ENCODE measurements at places on chromosomes 7 and 10.

- DNase-seq, result peak; percentile 92
Measured at GRCh38 chr10:128268015-128268722, 141.9 kb upstream of the MKI67 start.

GRCh38 chr10:59072038-59072437 is 104.4 kb upstream of the PHYHIPL start:
- DNase-seq, result no peak

DNA sequence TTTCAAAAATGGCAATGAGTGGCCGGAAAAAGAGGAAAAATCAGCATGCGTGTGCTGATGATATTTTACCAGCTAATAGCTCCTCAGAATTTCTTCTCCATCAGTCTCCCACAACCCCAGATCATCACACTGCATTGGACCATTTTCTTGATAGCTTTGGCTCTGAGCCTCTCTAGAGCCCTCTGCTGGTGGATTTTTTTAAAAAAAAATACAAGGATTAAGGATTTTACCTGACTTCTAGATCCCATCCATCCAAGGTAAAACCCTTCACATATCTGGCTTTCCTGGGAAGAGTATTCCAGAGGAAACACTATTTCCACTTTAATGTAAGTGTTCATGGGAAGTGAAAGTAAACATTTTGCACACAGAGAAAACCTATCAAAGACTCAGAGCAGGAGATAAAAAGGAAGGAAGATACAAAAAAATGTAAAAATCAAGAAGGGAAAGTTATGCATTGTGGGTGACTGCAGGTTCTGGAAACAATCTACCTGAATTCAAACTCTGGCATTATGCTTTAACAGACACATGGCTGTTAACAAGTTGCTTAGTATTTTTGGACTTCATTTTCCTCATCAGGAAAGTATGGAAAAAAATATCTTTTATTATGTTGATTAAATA is 380.9 kb downstream of the LRRTM3 start:
- peak; percentile 55 for DNase-seq

DNA sequence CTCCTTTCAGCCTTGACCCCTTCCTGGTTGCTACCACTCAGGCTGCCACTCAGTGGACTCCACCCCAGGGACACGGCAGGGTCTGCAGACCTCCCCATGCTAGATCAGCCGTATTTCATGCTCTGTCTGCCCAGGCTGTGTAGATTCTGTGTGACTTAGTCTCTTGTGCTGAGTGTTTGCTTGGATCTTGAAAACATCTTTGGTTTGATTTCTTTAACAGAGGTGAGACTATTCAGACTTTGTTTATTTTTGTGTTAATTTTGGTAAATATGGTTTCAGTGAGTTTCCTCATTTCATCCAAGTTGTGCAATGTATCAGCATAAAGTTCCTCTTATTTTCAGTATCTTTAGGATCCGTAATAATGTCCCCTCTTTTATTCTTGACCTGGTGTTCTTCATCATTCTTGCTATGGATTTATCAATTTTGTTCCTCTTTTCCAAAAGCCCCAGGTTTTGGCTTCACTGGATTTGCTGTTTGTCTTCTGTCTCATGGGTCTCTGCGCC is 21.2 kb upstream of the PWWP2B start:
- DNase-seq, result no peak

- DNase-seq, result no peak
Measured at GRCh38 chr10:73873838-73874215, 528 bp downstream of the CAMK2G start.

GRCh38 chr10:25071227-25071626 is 54.8 kb downstream of the THNSL1 start:
- no peak for DNase-seq

DNA sequence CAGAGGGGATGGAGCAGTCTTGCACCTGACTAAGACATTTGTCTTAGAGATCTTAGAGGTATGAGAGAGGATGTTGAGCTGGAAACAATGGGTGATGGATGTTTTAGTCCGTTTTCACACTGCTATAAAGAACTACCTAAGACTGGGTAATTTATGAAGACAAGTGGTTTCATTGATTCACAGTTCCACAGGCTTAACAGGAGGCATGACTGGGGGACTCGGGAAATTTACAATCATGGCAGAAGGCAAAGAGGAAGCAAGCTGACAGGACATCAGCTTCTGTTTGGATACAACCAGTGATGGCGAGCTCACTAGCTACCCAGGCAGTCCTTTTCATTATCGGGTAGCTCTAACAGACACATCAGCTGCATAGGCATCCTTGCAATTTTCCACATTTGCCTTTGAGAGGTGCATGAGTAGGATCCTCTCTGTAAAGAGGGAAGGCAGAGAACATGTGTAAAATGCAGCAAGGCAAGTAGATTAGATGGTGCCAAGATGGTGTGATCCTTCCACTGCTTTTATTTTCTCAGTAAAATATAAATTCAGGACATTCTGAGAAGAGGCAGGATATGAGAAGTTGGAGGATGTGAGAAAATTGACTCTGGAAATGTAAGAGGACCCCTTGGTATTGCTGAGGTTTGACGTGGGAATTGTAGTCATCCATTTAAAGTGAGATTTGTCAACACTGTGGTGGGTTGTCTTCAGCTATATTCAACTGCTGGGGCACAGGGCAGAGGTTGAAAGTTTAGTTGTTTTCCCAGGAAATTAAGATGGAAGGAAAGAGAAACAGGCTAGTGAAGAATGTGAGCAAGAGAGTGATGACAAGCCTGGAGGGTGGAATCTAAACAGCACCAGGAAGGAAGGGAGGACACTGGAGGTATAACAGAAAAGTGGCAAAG is 1140.0 kb upstream of the AUTS2 start:
- DNase-seq, result no peak

DNA sequence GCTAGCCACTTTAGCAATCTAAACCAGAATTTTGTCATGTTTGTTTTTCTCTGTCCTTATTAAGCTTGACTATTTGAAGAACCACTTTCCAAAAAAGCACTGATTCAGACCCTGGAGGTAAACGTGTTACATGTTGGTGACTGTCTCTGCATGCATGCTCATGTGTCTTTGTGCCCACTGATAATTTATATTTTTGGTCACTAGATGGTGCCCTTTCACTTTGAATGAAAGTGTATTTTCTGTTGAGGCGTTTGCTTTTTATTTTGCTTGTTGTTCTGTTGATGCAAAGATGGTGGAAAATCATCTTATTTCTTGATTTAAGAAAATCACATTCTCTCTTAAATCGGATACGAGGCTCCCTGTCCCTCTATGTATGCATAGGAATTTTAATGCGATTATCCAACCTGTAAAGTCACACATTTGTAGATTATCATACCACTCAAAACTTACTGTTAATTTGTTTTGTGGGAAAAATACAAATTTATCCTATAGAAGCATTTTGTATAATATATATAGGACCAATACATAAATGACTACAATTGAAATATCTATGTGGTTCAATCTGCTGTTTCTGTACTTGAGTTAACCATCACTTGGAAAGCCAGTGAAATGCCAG is 269.3 kb downstream of the BICC1 start:
- peak; percentile 56 for DNase-seq

DNA sequence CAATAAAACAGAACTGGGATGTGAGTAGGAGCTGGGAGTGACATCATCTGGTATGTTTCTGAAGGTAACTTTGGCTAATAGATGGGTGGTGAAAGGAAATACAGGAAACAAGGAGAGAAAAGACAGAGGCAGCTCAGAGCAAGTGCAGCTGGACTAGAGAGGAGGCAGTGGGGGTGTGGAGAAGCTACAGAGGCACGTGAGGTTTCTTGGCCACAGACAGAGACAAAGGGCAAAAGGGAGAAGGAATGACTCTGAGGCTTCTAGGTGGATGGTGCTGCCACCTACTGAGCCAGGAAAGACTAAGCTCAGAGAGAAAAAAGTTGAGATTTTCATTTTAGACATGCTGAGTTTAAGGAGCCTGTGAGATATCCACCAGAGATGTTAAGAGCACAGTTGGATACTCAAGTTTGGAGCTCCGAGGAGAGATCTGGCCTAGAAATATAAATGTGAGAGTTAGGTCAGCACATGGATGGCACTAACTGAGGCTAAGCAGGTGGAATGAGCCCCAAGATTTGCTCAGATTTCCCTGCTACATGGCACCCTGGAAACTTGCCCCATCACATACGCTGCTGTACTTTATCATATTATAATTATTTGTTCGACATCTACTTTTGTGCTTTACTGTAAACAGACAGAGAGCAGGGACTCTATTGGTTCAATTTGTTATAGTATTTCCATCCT is 293.0 kb upstream of the IMMP2L start:
- peak; percentile 59 for DNase-seq

DNA sequence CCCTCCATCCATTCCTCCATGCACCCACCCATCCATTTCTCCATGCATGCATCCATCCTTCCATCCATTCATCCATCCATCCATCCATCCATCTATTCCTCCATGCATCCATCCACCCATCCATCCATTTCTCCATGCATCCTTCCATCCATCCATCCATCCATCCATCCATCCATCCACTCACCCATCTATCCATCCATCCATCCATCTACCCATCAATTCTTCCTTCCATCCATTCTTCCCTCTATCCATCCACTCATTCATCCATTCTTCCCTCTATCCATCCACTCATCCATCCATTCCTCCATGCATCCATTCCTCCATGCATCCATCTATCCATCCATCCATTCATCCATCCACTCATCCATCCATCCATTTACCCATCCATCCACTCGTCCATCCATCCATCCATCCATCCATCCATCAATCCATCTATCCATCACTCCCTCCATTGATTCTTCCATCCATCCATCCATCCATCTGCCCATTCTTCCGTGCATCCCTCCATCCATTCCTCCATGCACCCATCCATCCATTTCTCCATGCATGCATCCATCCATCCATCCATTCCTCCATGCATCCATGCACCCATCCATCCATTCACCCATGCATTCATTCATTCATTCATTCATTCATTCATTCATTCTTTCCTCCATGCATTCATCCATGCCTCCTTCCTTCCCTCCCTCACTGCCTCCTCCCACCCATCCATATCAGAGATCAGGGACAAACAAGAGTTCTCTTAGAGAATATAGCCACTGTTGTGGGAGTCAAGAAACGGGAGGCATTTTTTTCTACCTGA is 22.2 kb downstream of the ELN start:
- no peak for DNase-seq
